Choroid plexus epithelial cell (primary cell): ENCODE measurements at places on chromosomes 6 and 20.

DNA sequence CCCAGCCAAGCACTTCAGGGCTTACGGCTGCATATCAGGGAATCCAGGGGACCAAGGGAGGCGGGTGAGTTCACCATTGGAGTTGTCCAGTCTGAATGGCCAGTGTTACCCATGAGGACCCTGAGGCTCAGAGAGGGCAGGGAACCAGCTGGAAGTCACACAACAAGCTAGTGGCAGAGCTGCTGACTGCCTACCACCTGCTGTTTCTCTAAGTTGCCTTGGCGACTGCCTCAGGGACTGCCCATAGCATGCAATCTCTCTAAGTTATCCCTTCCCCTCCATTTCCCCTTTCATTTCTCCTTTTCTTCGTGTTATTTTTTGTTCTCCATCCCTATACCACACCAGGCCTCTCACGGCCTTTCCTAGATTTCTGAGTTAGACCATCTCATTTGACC lies 71.8 kb upstream of the SIRPA start:
- DNase-seq: no peak

DNA sequence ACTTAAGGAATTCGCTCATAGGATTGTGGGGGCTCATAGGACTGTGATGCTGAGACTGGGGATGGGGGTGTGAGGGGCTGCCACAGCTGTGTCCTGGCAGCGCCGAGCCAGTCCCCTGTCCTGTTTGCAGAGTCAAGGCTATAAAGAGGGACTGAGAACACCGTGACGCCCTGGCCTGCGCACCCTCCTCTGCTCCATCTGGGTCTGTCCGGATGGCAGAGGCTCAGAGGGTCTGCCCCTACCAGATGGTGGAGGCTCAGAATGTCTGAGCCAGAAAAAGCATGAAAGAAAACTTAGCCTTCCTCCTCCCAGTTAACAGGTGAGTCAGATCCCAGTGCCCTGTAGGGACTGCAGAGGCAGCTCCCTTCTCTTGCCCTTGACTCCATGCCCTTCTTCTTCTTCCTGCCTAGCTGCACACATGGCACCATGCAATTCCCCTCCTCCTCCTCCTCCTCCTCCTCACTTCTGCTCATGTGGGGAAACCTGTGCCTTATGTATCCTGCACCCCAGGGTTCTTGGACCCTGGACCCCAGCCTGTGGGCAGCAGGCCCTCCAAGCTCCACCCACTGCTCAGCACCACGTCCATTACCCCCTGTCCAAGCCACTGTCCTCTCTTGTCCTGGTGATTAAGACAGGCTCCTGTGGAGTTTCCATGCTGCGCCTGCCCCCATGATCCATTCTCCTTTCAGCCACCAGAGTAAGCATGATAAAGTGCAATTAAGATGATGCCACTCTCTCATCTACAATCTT lies 410.0 kb upstream of the SULF2 start:
- no peak for DNase-seq

GRCh38 chr6:25220857-25221256 lies 58.3 kb upstream of the CARMIL1 start:
- no peak for DNase-seq

- no peak for DNase-seq
These were observed 754 bp downstream of the YWHAB start for GRCh38 chr20:44886266-44886651.

DNA sequence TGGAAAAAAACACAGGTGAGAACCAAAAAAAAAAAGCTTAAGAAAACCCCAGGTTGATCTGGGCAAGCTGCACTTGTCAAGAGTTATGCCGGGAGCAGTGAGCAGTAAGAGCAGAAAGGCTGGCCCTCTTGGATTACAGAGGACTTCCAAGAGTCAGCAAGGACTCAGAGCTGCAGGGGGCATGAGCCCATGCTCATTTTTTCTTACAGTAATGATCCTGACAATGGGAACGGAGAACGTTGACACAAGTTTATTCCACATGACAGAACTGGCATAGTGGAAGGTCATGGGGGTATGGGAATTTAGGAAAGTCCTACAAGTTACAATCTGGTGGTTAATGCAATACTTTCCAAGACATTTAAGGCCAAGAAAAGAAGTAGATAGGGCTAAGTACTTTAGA lies 256.6 kb downstream of the GMDS start:
- no peak for DNase-seq

GRCh38 chr6:139612135-139612465 lies 237.7 kb upstream of the CITED2 start:
- no peak for DNase-seq

DNA sequence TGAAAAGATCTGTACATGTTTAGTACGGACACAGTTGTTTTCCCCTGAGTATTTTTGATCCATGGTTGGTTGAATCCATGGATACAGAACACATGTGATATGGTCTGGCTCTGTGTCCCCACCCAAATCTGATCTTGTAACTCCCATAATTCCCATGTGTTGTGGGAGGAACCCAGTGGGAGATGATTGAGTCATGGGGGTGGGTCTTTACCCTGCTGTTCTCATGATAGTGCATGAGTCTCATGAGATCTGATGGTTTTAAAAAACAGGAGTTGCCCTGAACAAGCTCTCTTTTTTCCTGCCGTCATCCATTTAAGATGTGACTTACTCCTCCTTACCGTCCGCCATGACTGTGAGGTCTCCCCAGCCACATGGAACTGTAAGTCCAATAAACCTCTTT lies 139.2 kb downstream of the CDKAL1 start:
- DNase-seq: no peak

DNA sequence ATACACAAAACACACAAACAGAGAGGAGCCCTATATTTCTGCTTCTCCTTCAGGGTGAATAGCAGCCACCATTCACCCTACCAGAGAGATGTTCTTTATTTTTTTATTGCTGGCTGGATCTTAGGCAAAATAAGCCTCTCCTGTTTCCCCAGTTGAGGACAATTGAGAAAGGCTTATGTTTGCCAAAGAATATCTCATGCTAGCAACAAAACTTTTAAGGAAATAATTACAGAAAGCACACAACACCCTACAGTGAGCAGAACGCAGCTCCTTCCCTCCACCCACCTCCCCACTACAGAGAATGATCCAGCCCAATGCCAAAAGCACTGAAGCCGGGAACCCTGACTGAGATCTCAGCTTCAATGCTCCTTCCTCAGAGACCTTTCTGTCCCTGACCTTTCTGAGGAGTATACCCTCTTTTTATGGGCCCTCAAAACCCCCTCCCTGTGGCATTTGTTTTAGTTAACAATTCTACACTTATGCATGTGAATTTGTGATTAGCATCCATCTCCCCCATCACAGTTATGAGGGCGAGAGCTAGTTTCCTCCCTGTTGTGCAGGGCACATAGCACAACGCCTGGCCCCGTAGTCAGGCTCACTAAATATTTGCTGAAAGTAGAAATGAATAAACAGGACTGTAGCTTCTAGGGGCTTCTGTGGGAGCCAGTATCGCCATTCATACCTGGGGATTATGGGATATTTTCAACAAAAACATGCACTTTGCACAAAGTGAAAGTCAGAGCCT lies 491.6 kb upstream of the CDH4 start:
- no peak for DNase-seq

GRCh38 chr6:99334526-99335127 lies 14.8 kb downstream of the FAXC start:
- peak; percentile 84 for DNase-seq

- DNase-seq: no peak
These were observed 116.2 kb downstream of the GMDS start for GRCh38 chr6:2129182-2129621.

DNA sequence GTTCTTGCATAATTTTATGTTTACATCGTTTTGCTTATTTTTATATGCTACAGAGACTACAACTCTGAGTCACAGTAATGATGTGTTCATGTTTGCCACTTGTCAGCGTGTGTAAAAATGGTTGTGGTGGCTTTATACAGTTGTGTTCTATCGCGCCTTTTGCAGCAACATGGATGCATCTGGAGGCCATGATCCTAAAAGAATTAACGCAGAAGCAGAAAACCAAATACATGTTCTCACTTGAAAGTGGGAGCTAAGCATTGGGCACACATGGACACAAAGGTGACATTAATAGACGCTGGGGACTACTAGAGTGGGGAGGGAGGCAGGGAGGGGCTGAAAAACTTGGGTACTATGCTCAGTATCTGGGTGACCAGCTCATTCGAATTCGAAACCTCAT lies 996 bp upstream of the SEC23B start:
- DNase-seq: no peak

DNA sequence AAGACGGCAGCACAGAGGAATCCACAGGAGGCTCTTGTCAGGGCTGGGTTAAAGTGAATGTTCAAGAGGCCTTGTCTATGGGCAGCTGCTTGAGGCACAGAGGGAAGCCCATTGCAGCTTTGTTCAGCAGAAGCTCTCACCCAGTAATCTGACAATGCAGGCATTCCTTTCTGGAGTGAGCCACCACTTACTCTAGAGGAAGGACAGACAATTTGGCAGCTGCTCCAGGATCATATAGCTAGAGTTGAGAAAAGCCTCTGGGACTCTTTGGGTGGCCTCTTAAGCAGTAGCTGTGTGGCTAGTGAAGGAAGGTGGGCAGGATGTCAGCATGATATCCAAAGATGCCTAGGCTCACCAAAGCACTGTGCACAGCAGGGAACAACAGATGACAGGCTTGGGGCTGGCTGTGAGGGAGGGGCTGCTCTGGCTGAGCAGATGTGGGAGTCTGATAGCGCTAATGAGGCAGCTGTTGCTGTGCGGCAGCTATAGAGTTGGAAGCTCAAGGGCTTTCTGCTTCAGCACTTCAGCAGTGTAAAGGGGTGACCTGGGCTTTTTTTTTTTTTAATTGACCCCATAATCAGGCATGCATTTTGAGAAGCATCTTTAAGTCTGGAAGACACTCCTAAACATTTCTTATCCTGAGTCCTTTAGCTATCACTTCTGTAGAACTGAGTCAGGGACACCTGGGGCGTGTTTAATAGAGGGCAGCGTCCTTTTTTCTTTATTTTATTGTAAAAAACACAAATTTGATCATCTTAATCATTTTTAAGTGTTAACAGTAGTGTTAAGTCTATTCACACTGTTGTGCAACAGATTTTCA lies 27.2 kb downstream of the CMTR1 start:
- peak; percentile 23 for DNase-seq

DNA sequence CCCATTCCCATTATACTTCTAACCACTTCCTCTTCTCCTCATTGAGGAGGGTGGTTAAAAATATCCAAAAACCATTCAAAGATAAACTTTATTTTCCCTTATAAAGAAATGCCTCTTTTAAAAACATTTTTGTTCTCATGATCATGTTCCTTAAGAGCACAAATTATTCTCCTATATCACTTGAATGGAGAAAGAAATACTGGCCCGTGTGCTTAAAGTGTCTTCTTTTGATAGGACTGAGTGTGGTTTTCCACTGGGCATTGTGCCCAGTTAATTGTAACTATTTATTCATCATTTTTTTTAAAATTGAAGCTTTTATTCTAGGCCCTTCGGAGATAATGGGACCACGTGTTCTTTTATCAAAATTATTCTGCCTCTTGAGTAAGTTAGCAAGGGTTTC lies 871.5 kb downstream of the QKI start:
- DNase-seq: peak; percentile 4

- peak; percentile 75 for DNase-seq
These were observed 12.4 kb downstream of the PKIG start for GRCh38 chr20:44594730-44595129.

GRCh38 chr6:9131201-9131600 lies 695.9 kb upstream of the SLC35B3 start:
- DNase-seq: no peak

- DNase-seq: no peak
These were observed 22.2 kb downstream of the RBCK1 start for GRCh38 chr20:430091-430999.

- peak; percentile 19 for DNase-seq
These were observed 6.4 kb upstream of the CST2 start for GRCh38 chr20:23832775-23833513.
